ENCODE measurements at places on chromosomes 1 and 21.

- DNase-seq, result no peak
Measured at GRCh38 chr1:180230791-180231505, 884 bp downstream of the LHX4 start.

- no peak for DNase-seq
Measured at GRCh38 chr1:78070210-78070609, 24.4 kb downstream of the GIPC2 start.

- DNase-seq, result no peak
Measured at GRCh38 chr1:91022518-91022929, 689 bp upstream of the ZNF644 start.

- peak; percentile 76 for DNase-seq
Measured at GRCh38 chr1:94160811-94161210, 39.9 kb upstream of the ABCA4 start.

- DNase-seq, result no peak
Measured at GRCh38 chr1:34896612-34897011, 32.8 kb downstream of the DLGAP3 start.

GRCh38 chr1:105793536-105794146 is 1262.8 kb upstream of the PRMT6 start:
- no peak for DNase-seq

DNA sequence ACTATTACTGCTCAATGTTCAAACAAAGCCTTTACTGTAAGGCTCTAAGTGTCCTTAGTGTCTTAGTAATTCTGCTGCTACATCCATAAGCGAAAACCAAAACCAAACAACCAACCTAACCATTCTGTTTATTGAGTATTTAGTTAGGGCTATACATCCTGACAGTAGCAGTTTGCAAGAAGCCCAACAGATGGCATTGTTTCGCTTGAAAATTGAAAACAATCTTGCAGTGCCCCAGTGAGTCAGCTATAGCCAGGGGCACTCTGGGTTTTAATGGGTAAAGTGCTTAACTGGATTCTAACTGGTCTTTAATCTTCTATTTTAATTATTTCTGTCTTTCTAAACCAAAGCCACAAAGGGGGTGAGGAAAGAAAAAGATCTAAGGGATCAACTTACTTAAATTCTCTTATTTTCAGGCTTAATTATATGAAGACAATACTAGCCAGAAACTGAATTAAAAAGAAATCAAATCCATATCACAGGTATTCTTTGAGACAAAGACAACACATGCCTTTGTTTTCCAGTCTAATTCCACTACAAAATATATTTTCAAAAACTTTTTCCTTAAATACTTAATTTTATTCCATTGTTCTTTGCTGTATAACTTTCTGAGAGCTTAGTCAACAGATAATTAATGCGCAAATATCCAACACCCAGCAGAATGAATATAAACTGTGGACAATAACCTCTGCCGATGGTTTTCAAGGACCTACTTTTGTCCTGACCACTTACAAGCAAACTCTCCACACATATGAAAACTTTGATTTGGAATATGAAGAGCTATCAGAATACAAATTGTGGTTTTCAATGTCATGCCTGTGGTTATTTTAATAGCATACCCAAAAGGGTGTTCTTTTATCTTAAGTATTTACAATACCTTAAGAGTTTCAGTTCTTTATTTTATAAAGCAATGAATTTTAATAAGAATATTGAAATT is 15.2 kb downstream of the POGZ start:
- DNase-seq, result peak; percentile 53

GRCh38 chr1:97084546-97084945 is 363.0 kb downstream of the PTBP2 start:
- DNase-seq, result no peak

GRCh38 chr1:51907079-51907702 is 28.7 kb upstream of the NRDC start:
- DNase-seq, result no peak

DNA sequence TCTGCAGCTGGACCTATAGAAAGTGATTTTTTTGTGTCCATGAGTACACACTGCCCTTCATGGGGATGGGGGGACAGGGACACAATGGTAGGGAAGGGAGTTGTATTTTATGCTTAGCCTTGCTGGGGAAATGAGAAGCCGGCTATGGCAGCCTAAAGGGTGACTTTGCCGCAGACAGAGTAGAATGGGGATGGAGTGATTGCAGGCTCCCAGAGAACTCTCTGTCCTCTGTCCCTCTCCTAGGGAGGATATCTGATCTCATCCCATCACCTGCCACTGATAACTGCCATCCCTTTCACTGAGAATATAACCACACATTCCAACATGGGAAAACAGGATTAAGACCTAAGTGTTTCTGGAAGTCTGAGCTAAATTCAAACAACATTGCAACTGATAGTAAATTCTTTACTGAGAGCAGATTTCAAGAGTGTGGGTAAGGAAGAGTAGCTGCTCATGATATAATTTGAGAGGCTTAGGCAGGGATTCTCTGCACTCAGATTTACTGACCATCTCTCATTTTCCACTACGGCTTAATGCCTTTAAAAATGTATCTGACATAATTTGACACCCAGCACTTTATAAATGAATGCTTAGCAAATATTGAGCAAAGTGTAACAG is 13.9 kb downstream of the SH2D1B start:
- DNase-seq, result no peak

GRCh38 chr1:40932006-40932405 is 47.5 kb upstream of the CTPS1 start:
- DNase-seq, result no peak

DNA sequence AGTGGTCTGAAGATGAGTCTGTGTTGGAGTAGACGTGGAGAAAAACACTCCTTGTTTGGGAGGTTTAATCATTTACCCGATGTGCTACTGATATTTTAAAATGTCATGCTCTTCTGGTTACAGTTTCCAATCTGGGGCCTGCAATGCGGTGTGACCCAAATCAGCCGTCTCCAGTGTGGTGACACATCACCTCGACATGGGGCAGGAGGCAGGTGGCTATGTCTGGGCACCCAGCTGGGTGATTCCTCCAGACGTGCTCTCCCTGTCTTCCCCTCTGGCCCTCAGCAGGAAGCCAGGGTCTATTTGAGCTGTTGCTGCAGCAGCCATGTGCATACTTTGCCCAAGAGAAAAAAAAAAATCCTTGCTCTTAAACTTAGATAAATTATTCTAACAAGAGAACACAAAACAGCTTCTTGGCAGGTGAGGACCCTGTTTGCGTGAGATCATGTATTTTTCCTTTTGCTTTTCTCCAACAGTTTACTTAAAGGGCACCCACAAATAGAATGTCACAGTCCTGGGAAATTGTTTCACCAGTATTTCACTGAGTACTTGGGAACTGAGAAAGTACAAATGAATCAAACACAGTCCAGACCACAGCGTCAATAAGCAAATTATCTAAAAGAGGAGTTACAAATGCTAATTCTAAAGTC is 38.9 kb upstream of the MAP10 start:
- no peak for DNase-seq

DNA sequence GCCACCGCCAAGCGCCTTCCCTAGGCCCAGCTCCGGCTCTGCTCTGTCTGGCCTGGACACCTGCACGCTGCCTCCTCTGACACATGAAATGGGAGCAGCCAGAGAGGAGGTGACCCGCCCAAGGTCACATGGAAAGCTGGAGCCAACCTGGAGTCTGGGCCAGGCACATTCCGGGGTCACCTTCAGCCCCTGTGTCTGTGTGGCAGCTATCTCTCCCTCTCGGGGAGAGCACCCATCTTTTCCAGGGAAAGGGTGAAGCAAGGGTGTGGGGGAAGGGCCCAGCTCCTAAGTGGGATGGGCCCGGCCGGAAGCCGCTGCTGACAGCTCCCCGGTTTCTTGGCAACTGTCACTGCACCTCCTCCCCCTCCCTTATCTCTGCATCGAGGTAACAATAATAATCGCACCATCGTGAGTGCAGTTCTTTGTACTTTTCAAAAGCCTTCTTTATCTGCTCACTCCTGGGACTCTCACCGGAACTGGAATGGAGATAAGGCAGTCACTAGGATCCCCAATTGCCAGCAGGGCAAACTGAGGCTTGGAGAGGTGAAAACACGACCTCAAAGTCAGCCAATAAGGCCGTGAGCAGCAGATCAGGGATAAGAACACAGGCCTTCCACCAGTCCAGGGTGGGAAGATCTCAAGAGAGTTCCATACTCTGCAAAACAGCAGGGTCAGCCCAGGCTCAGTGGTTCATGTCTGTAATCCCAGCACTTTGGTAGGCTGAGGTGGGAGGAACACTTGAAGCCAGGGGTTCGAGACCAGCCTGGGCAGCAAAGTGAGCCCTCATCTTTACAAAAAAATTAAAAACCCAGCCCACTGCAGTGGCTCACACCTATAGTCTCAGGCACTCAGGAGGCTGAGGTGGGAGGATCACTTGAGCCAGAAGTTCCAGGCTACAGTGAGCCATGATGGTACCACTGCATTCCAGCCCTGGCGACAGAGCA is 36.9 kb downstream of the RAP1GAP start:
- no peak for DNase-seq

GRCh38 chr1:4650481-4650880 is 3.9 kb upstream of the AJAP1 start:
- no peak for DNase-seq

DNA sequence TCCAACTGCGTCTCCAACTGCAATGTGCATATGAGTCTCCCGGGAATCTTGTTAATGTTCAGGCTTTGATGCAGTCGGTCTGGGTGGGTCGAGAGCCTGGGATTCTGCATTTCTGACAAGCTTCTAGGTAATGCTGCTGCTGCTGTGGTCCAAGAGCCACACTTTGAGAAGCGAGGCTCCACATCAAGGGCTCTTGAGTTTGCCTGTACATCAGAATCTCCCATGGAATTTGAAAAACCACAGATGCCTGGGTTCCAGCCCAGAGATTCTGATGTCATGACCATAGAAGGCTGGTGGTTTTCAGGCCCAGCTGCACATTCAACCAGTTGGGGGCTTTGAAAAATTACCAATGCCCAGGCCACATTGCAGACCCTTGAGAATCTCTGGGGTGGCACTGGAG is 93.9 kb upstream of the TARDBP start:
- peak; percentile 27 for DNase-seq

- no peak for DNase-seq
Measured at GRCh38 chr21:33916200-33916567, 580 bp upstream of the ATP5PO start.

DNA sequence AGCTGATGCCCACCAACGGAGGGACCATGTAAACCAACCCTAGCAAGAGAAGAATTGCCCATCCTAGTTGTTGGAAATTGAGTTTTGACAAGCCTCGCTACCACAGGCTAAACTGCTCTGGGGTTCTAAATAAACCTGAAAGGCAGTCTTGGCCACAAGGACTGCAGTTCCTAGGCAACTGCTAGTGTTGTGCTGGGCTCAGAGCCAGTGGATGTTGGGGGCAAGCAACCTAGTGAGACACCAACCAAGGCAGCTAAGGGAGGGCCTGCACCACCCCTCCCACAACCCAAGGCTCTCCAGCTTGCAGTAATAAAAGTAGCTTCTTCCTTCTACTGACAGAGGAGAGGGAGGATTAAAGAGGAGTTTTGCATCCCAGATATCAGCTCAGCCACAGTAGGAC is 102.4 kb upstream of the PKN2 start:
- DNase-seq, result no peak

Measured in GM04504 (cell line).